ENCODE measurements at places on chromosomes 16 and 17.
A peak's percentile ranks its signal among the peaks of the same experiment; 100 is the strongest.

DNA sequence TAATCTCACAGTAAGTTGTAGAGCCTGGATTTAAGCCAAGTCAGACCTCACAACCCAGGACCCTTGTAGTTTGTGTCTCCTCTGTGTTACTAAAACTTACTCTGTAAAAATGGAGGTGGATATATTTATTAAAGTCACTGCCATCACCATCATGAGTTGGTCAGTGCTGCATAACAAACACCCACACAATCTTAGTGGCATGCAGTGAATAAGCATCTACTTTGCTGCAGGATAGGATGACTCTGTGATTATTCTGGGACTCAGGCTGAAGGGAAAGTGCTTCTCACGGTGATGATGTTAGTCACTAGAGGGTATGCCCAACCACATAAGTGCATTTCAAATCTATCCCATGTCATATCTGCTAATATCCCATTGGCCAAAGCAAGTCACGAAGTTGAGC lies 398.7 kb downstream of the XYLT1 start:
- DNase-seq, result no peak

DNA sequence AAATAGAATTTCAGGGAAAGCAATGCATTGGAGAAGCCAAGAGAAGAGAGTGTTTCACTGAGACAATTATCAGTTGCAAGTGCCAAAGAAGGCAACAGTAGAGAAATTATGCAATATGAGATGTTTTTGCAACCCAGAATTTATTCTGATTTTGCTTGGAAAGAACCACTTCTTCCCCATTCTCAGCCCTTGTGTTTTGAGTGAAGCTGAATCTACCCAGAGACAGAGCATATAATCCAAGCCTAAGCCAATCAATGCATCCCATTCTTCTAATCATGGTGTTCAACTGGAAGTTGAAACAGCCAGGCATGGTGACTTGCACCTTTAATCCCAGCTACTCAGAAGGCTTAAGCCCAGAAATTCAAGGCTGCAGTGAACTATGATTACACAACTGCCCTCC lies 6.9 kb upstream of the SCNN1G start:
- DNase-seq, result no peak

- peak; percentile 47 for DNase-seq
Measured at GRCh38 chr17:47066841-47067682, 88.0 kb upstream of the RPRML start.

DNA sequence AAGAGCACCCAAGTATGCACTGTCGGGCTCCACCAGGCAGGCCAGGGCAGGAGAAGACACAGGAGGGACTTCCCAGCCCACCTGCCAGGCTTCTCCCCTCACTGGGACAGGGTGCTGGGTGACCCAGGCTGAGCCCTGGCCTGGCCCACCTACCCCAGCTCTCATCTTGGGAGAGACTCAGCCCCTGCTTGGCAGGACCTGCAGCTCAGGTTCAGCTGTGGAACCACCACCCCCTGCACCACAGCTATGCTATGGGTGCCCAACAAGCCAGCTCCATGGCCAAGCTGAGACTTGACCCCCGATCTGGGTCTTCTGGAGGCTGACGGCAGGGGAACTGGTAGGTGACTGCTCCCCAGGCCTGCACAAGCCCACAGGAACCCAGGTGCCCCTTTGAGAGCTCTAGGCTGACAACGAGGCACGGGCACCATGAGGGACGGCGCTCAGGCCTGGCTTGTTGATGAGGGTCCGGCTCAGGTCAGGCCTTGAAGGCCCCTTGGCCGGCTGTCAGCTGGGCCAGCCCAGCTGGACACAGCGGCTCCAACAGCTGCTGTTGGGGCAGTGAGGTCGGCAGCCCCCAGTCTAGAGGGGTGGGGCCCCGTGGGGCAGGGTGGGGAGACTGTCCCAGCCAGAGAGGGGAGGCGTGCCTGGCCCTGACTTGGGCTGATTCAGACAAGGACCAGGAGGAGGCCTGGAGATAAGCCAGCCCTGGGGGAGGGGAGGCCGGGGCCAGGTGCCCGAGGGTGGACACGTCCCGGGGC lies 4.6 kb downstream of the RPUSD1 start:
- no peak for DNase-seq

GRCh38 chr17:61631800-61632199 lies 40.8 kb upstream of the NACA2 start:
- no peak for DNase-seq

DNA sequence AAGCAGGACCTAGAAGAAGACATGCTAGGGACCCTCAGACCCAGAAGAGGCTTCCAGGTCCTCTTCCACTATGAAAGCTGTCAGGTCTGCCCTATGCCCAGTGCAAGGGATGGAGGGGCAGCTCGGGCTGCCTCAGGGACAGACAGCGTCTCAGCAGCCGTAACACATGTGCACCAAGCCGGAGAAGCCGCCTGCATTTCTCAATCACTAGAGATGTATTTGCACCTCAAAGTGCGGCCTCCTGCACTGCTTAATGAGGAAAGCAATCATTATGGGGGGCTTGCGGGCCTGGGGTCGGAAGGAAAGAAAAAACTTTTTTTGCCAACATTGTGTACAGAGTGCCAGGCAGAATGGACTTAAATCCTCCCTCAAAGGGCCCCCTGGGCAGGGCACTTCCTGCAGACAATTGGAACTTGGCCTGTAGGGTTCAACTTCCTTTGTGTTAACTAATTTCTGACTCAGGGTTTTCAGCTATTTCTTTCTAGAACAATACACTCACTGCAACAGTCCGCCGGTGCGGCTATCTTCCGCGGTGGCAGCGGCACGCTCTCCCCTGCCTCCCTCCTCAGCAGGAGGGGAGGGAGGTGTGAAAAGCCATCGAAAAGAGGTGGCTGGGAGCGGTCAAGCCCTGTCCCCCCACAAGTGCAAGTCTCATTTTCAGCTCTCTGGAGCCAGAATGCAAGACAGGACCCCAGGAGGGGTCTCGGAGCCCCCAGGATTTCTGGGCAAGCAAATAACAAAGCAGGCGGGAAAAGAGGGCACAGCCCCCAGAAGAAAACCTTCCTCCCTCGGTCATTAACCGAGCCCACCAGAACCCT lies 101.2 kb downstream of the ZNF423 start:
- DNase-seq, result no peak

DNA sequence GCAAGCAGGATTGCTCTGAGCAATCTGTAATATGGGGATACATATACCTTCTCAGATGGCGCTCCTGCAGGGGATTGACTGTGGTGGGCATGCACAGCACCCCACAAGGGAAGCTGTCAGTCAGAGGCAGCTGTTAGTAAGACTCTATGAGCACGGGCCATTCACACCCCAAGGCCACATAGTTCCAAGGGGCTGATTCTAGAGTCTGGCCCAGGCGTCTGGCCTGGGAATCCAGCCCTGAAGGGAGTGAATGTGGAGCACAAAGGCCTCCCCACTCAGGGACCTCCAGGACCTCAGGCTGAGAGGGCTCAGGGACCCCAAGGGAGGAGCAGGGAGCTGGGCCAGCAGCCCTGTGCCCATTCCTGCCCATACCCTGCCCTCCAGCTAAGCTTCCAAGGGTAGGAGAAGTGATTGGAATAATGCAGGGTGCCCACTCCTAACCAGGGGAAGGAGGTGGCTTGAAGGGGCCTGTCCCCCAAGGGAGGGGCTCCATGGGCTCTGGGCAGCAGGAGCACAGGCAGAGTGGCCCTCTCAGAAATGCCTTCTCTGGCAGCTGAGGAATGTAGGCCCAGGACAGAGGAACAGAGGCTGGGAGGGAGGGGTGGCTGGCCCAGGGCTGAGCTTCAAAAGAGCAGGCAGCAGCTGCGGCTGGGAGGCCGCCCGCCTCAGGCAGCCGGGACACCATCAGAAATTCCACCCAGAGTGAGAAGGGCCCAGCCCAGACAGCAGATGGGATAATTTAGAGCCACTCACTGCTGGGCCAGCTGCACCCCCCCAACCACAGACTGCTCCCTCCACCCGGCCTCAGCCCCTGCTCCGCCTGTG lies 48.9 kb upstream of the MRPS23 start:
- DNase-seq, result no peak

Data from thoracic aorta (tissue), 2 donors.